ENCODE measurements at places on chromosomes 12 and 14. TPM values are rescaled to one million over a fixed set of nuclear protein-coding genes. Genes with fewer than 3 reads are reported as not detected.

DNA sequence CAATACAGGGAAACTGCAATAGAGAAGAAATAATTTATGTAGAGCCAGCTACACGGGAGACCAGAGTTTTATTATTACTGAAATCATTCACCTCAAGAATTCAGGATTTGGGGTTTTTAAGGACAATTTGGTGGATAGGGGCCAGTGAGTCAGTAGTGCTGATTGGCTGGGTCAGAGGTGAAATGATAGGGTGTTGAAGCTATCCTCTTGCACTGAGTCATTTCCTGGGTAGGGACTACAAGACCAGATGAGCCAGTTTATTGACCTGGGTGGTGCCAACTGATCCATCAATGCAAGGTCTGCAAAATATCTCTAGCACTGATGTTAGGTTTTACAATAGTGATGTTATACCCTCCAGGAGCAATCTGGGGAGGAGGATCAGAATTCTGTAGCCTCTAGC, 486.3 kb downstream of the LRIG3 start:
- DNase-seq = no peak

- DNase-seq = no peak
Measured at GRCh38 chr12:93379981-93380361, 2.2 kb downstream of the NUDT4 start.

DNA sequence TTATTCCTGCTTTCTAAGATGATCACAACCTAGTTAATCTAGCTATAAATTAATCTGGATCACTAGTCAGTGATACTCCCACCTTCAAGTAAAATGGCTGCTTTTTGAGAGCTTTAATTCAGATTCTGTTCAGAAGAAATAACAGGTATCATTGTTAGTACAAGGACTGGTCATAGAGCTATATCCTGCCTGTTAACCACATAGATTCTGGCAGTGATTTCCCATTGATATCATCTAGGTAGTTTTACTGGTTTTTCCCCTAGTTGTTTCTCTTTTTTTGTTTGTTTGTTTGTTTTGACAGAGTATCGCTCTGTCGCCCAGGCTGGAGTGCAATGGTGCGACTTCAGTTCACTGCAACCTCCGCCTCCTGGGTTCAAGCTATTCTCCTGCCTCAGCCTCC, 39.0 kb upstream of the HIF1A start:
- no peak for DNase-seq

DNA sequence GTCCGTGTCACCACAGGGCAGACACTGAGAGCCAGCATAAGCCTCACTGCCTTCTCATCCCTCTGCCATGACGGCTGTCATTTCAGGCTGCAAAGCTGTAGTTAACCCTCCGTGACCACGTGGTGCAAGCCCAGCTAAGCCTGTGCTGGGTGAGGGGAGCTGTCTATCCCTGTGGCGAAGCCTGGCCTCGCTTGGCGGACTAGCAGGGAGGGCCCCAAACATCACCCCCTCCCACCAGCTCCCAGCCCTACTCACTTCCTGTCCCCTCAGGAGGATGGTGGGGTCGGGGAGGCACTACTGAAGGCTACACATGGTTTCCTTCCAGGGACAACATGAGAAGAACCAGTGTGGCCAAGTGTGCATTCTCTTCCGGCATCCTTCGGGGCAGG, 88.2 kb downstream of the CHGA start:
- DNase-seq = no peak

DNA sequence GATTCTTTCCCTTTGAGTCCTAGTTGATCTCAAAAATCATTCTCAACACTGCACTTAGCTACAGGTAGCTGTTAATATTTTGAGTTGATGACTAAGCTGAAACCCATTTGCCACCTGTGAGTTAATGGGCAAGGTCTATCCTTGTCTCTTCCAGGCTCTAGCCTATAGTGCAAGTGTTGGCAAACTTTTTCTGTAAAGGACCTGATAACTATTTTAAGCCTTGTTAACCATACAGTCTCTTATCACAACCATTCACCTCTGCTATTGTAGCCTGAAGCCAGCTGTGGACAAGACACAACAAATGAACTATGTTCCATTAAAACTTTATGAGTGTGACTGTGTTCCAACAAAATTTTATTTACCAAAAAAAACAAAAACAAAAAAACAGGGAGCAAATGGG, 19.4 kb downstream of the RAP1B start:
- no peak for DNase-seq

DNA sequence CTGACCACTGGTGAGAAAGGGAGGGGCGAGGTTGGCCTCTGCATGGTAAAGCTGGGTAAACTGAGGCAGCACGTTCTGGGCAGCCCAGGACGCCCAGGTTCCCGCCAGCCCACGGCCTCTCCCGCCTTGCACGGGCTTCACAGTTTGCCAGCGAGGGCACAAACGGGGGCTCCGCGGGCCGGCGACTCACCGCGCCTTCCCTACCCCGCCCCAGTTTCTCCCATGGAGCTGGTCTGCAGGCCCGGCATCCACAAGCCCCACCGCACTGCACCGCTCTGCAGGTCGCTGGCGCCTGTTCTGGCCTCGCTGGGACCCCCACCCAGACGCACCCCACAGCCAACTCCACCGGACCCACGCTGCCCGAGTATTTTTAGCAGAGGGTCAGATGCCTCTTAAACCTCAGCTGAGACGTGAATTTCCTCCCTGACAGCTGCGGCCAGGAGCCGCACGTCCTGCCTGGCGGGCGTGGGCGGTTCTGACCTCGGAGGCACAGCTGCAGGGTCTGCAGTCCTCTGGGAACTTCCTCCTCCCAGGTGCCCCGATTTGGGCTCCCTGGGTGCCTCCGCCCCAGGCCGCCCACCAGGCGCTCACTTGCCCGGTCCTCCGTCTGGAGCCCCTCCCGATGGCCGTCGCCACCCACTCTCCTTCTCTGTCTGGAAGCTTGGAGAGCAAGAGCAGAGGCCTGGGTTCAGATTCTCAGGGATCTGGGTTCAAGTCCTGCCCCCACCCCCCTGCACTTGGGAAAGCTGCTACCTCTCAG, 29.5 kb upstream of the INF2 start:
- no peak for DNase-seq

- DNase-seq = no peak
Measured at GRCh38 chr12:18752947-18753346, 15.0 kb downstream of the CAPZA3 start.

GRCh38 chr14:41072776-41073175, 533.9 kb upstream of the LRFN5 start:
- no peak for DNase-seq

GRCh38 chr12:126617312-126617711, 1552.1 kb downstream of the AACS start:
- no peak for DNase-seq

- DNase-seq = no peak
Measured at GRCh38 chr12:12776261-12776660, 9.2 kb upstream of the APOLD1 start.

GRCh38 chr12:79140711-79141110, 276.1 kb downstream of the SYT1 start:
- no peak for DNase-seq

- DNase-seq = no peak
Measured at GRCh38 chr12:115140981-115141655, 457.1 kb upstream of the TBX3 start.

GRCh38 chr12:1360441-1361210, 233.8 kb downstream of the FBXL14 start:
- no peak for DNase-seq

DNA sequence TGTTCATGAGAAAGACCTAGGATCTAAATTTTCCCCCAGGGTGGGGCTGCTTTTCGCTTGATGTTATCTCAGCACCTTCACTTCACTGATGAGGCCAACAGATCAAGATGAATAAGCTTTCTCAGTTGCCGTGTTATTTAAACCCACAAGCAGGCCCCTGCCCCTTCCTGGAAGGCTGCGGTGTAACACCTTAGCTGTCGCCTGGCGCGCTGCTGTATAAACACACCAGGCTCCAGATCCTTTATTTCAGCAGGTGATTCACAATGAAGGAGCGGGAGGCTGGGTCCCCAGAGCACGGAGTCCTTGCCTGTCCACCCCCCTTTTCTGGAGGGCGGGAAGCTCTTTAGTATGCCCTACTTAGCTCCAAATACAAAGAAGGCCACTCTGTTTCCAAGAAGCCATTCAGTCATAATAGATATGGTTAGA, 515.4 kb downstream of the FUT8 start:
- no peak for DNase-seq

GRCh38 chr12:111780615-111781014, 13.9 kb downstream of the ALDH2 start:
- DNase-seq = no peak

DNA sequence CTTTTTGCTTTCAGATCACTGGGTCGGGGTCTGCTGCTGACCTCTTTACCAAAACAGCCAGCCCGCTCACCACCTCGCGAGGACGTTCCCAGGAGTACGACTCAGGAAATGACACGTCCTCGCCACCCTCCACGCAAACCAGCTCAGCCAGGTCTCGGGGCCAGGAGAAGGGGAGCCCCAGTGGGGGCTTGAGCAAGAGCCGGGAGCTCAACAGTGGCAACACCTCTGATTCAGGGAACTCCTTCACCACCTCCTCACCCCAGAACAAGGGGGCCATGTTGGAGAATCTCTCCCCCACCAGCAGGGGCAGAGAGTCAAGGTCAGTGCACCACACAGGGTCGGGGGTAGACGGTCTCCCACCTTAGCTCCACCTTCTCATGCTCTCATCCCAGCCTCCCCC, 33.4 kb upstream of the HSPB8 start:
- no peak for DNase-seq

DNA sequence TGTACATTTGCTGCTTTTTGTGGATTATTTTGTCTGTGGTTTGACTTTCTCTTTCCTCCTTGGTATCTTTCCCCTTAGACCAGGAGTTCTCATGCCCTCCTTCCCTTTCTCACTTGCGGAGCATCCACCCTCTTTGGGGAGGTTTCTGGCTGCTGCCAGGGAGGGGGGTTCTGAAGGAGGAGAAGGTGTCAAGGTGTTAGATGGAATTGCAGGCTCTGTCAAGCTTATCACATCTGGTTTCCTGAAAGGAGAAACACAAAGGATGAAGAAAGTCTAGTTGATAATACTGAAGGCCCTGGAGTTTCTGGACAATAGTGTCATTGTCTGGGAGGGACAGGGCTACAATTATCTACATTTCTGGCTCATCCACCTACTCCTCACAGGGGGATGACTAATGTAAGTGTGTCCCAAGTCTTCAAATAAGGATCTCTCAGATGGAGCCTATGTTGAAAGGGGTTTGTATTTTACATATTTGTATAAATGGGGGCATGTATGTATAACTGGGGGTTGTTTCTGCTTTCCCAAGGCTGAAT, 217.3 kb upstream of the CCDC196 start:
- DNase-seq = no peak

GRCh38 chr12:114774197-114774596, 90.2 kb upstream of the TBX3 start:
- DNase-seq = no peak

DNA sequence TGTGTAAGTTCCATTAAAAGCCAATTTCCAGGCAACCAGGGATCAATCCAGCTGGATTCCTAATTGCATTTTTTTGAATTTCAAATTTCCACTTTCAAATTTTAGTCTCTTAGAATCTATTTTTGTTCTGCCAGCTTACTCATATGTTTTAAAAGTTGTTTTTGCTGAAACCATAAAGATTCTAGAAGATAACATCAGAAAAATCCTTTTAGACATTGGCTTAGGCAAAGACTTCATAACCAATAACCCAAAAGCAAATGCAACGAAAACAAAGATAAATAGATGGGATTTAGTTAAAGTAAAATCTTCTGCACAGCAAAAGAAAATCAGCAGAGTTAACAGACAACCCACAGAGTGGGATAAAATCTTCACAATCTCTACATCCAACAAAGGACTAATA, 253.3 kb downstream of the AEBP2 start:
- no peak for DNase-seq

DNA sequence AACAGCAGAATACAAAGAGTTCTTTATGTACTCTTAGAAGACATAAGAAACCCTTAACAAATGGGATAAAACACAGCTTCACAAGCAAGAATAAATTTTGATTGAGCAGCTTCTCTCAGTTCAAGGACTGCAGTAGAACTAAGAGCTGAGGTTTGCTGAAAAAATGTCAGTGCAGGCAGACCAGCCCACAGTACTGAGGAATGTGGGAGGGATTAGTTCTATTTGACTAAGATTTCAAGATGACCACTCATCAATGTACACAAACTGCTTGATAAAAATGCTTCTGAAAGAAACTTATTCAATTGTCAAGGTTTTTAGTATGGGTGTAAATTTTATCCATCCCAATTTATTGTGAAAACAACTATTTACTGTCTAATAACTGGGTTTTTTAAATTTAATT, 138.4 kb downstream of the SEC23A start:
- no peak for DNase-seq

- peak; percentile 61 for DNase-seq
Measured at GRCh38 chr12:12376646-12377448, 20.0 kb downstream of the BORCS5 start.

- no peak for DNase-seq
Measured at GRCh38 chr12:123106640-123107359, 44.1 kb downstream of the PITPNM2 start.

DNA sequence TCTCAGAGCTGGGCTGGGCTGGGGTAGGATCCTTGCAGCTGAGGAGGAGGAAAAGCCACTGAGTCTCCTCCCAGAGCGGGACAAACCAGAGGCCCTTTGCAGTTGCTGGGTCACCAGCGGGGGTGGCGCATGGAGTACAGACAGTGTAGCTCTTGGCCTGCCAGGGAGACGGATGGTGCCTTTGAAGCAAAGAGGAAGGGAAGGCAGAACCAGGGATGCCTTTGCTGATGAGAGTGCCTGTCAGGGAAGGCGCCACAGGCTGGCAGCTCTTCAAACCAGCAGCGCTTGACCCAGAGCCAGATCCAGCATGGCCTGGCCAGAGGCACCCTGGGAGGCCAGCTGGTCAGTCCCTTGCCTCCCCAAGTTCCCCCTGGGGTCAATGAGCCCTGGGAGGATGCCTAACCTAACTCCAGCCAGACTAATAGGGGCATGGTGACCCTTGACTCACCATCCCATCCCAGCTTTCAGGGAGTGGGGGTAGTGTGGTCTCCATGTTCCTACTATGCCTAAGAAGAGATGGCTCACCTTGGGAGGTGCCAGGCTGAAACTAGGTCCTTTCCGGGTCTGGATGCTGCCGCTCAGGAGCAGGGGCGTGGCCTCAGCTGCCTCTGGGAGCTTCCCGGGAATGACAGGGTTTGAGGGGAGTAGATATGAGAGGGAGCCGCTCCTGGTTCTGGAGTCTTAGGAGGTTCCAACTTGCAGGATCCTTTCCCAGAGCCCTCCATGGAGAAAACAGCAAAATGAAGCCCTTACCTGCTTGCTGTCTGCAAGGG, 19.8 kb downstream of the VASH1 start:
- no peak for DNase-seq

MYO1A gene
- 0.57 TPM for polyA plus RNA-seq

RAB21 gene
- polyA plus RNA-seq = 37.6 TPM

ACOT6 gene
- 0.19 TPM for polyA plus RNA-seq

TAS2R42 gene
- not detected for polyA plus RNA-seq

KRT74 gene
- polyA plus RNA-seq = not detected

MAPKAPK5 gene
- 36.5 TPM for polyA plus RNA-seq

KRT72 gene
- polyA plus RNA-seq = not detected

Measured in hindlimb muscle (tissue), 1 donor.